ENCODE measurements at places on chromosomes 2 and 18.

- DNase-seq: no peak
Measured at GRCh38 chr2:189116979-189117378, 62.6 kb downstream of the COL5A2 start.

GRCh38 chr2:183519371-183520056 is 395.3 kb downstream of the NUP35 start:
- DNase-seq: no peak

DNA sequence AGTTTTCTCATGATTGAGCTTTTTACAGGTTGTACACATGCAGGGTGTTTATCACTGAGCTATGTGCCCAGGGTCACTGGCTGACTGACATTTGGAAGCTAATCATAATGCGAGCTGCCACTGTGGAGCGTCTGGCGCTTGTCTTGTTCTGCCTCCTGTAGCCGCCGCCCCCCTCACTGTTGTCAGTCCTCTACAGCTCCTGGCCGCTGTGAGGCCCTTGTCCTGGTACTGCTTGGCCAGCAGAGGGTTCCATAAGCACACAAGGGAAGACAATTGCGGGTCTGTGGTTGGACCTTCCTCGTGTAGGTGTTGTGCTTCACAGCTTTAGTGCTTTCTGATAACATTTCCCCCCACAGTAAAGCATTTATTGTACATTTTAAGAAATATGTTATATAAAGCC is 105.6 kb upstream of the LDLRAD4 start:
- no peak for DNase-seq

GRCh38 chr2:239818086-239818485 is 207.1 kb downstream of the NDUFA10 start:
- DNase-seq: no peak

GRCh38 chr18:44533071-44533470 is 147.6 kb upstream of the SETBP1 start:
- no peak for DNase-seq

- DNase-seq: no peak
Measured at GRCh38 chr18:50074404-50074803, 120.5 kb downstream of the MYO5B start.

DNA sequence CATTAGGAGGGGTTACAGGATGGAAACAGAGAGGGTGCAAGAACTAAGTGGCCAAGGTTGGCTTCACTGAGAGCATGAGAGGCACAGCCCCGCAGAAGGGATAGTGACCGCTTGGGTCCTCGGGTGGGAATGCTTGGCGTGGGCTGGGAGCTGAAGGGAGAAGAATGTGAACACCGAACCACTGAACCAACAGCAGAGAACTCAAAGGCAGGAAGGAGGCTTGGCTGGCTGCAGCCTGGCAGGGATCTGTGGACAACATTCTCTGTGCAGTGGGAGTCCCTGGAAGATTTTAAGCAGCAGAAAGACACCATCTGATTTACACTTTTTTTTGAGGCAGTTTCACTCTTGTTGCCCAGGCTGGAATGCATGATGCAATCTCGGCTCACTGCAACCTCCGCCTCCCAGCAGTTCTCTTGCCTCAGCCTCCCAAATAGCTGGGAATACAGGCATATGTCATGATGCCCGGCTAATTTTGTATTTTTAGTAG is 33.9 kb downstream of the SOWAHC start:
- DNase-seq: no peak
